ENCODE measurements at places on chromosomes 4 and X. TPM values are rescaled to one million over a fixed set of nuclear protein-coding genes. Genes with fewer than 3 reads are reported as not detected.

DNA sequence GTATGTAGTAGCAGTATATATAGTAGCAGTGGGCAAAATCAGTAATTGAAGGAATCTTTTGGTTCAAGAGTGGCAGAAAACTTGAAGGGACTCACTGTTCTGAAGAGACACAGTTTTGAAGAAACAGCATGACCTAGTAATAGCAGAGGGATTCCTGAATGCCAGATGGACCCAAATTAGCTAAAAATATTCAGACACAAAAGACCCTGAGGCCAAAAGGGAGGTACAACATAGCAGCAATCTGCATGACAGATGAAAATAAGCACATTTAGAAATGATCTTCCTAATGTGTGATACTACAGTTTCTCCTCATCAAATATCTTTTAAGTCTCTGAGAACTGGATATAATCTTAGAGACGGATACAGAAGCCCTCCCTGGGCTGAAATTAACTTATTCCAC lies 536.6 kb downstream of the PPARGC1A start:
- DNase-seq, result no peak

GRCh38 chrX:43976205-43976604 lies 3.0 kb upstream of the NDP start:
- DNase-seq, result no peak

- DNase-seq, result no peak
Observed at GRCh38 chr4:70670332-70671014, 4.2 kb upstream of the JCHAIN start.

- DNase-seq, result no peak
Observed at GRCh38 chrX:39440799-39441284, 639.6 kb downstream of the MID1IP1 start.

- DNase-seq, result no peak
Observed at GRCh38 chrX:97322401-97322800, 438.7 kb downstream of the RPA4 start.

DNA sequence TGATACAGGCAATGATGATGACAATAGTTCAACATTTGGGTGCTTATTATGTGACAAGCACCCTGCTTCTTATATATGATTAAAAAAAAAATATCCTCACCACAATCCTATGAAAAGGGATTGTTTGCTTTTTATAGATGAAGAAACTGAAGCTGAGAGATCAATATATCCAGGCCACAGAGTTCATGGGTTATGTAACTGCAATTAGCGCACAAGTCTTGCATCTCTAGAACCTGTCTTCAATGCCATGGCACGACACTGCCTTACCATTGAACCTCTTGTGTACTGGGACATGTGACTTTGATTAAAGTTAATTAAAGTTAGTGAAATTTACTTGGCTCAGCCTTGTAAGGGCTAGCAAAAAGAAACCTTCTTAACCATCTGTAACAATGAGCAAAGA lies 599.7 kb downstream of the ADGRL3 start:
- no peak for DNase-seq

DNA sequence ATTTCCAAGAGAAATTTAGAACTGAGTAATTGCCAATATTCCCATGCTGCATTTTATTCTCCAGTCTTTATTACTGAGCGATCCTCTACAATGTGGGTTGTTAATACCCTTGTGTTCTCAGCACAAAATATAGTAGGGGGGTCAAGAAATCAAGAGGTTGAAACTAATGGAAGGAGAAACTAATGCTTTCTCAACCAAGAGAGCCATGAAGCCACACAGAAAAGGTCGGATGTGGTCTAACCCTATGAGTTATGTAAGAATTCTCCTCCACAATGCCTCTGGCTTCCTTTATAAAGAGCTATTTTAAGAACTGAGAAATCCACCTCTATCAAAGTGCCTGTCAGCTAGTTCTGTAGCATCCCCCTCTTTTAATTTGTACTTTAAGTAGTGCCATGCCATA lies 268.5 kb downstream of the CHIC1 start:
- DNase-seq, result no peak

DNA sequence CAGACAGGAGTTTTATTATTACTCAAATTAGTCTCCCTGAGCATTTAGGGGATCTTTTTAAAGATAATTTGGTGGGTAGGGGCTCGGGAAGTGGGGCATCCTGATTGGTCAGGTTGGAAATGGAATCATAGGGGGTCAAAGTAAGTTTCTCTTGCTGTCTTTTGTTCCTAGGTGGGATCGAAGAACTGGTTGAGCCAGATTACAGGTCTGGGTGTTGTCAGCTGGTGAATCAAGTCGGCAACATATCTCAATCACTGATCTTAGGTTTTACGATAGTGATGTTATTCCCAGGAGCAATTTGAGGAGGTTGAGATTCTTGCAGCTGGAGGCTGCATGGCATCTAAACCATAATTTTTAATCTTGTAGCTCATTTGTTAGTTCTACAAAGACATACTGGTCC lies 629.5 kb upstream of the AMOT start:
- DNase-seq, result no peak

- no peak for DNase-seq
Observed at GRCh38 chr4:125070861-125071260, 243.9 kb upstream of the FAT4 start.

DNA sequence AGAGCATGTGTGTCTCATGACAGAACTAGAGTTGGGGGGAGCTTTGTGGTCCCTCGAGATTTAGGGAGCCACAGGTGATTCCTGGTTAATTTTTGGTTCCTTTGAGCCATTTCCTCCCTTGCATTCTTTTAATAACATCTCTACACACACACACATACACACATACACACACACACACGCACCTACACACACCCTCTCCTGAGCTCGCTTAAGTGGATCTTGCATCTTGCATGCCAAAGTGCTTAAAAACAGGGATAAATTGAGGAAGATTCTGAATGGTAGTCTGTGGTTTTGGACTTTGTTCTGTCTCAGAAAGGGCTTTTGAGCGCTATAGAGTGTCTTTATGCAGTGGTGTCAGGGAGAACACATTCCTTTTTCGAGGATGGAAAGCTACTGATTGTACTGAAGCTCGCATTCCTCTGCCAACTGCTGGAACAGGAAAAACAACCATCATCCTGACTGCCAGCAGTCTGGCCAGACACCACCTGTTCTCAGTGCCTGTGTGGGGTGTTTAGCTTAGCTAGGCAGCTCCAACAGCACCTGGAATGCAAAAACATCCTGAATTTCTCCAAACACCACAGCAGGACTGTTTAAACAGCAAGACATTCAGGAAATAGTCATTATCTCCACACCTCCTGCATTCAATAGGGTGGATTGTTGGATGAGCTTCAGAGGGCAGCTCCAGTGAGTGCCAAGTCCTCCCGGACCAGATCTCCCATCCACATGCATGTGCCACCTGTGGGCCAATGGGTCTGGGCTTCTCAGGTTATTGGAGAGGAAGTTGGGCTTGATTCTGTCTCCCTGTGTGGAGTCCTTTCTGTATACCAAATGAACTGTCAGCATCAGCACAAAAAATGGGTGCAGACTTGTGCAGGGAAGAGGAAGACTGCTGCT lies 21.9 kb upstream of the IGFBP7 start:
- no peak for DNase-seq

- DNase-seq, result no peak
Observed at GRCh38 chrX:88612870-88613329, 134.1 kb upstream of the CPXCR1 start.

- DNase-seq, result no peak
Observed at GRCh38 chr4:14184767-14185166, 557.2 kb upstream of the BOD1L1 start.

- no peak for DNase-seq
Observed at GRCh38 chr4:71994559-71994958, 37.2 kb upstream of the NPFFR2 start.

DNA sequence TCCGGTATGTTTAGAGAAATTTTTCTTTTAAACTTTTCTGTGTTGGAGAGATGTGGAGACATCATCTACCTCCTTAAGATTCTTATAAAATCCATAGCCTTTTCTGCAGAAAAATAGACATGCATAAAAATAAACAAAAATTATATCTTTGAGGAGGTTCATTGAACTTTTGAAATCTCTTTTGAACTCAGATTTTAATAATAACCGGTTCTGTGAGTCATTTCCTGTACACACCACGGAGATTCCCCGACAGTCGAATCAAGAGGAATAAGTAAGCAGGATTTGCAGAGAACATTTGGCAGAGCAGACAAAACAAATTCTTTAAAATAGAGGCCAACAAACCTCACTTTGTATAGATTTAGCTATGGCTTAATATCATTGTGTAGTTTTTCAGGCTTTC lies 918.7 kb upstream of the POU3F4 start:
- DNase-seq, result no peak

DNA sequence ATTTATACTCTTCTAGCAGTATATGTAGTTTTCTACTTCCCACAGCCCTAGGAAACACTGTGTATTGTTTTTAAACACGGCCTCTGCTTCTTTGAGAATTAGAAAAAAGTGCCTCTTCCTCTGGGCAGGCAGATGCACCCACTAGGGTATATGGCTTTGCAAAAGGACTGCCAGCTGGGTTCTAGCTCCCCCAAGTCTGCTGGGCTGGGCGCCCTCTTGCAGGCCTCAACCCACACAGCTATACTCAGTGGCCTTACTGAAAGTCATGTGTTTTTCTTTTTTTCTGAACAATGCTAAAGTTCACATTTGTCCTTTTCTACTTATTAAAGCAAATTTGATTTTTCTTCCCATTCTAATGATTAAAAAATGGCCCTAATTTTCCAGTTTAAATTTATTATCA lies 35.5 kb upstream of the BMPR1B start:
- DNase-seq, result no peak

- no peak for DNase-seq
Observed at GRCh38 chr4:11592276-11592675, 163.6 kb upstream of the HS3ST1 start.

- DNase-seq, result no peak
Observed at GRCh38 chr4:7244331-7244665, 52.0 kb downstream of the SORCS2 start.

GRCh38 chr4:37528166-37528885 lies 157.8 kb downstream of the RELL1 start:
- DNase-seq, result no peak

DNA sequence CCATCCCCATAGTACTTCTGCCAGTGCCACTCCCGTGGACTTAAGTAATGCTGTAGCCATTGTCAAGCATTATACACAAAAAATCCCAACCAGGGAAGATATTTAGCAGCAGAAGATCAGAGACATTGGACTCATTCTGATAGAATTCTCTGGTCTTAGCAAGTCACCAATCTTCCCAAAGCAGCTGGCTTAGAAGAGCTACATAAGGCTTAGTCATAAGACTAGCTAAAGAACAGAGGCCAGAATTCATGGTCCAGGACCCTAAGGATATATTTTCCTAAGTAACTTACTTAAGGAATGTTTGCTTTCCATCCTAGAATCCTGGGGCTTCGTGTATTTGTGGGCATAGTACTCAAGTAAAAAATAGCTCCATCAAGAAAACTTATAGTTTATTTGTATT lies 100.3 kb upstream of the SLIT2 start:
- DNase-seq, result no peak

GRCh38 chr4:56959100-56959499 lies 18.3 kb downstream of the NOA1 start:
- no peak for DNase-seq

DNA sequence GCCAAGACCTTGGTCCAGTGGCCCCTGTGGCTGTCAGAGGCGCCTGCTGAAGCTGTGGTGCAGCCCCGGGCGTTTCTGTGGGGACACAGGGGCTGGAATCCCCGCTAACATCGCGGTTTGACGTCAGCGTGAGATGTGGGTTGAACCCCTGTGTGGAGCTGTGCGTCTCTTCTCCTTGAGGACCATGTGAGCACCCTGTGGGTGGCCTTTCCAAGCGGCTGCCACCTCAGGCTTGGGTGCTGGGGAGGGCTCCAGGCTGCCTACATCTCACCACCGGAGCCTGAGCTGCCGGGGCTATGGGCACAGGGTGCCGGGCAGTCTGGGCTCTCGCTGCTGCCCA lies 27.7 kb downstream of the UVSSA start:
- no peak for DNase-seq

- no peak for DNase-seq
Observed at GRCh38 chr4:82360298-82361177, 13.3 kb downstream of the HNRNPD start.

DNA sequence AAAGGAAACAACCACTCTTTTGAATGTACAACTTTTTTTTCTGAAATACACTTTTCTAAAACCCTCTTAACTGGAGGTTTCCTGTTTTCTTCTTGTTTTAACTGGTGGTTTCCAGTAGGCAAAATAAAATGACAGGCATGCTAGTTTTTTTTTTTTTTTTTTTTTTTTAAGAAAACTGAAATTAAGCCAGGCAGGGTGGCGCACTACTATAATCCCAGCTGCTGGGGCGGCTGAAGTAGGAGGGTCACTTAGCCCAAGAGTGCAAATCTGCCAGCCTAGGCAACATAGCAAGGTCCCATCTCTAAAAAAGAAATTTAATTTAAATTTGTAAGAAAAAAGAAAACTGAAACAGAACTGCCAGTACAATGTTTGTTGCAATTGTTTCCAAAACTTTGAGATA lies 44.0 kb downstream of the TMEM144 start:
- no peak for DNase-seq

DNA sequence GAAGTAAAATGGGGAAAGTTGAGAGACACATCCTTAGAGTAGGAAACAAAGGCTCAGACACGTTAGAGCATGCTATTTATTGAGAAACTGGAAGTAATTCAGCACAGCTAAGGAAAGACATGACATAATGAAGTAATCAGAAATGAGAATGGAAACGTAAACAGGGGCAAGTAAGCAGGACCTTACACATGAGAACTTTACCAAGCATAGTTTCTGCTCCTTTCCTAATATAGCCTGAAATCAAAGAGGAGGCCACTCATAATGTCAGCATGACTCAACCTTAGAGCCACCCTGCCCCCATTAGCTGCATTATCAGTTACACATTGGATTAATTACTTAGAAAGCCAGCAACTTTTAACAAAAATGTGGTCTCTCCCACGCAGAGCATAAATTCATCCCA lies 558.3 kb upstream of the GRIA3 start:
- no peak for DNase-seq

- no peak for DNase-seq
Observed at GRCh38 chr4:94202769-94203168, 4.9 kb upstream of the SMARCAD1 start.

- DNase-seq, result no peak
Observed at GRCh38 chrX:41288641-41289040, 45.3 kb upstream of the DDX3X start.

Gene STATH
- not detected for polyA plus RNA-seq

Gene FREM3
- 0.13 TPM for polyA plus RNA-seq

Gene ARHGEF9
- 32.2 TPM for polyA plus RNA-seq

Gene UGT2A3
- not detected for polyA plus RNA-seq

Gene GPC4
- 18.3 TPM for polyA plus RNA-seq

Gene ADRA2C
- polyA plus RNA-seq, result 5.8 TPM

Gene HSFX1
- polyA plus RNA-seq, result 1.5 TPM

Gene TEX13A
- not detected for polyA plus RNA-seq

Gene CYP4V2
- 17.9 TPM for polyA plus RNA-seq

Gene PPP4R3C
- polyA plus RNA-seq, result not detected

Gene CACNA1F
- 0.10 TPM for polyA plus RNA-seq

Gene MAGEE1
- 4.8 TPM for polyA plus RNA-seq

Measured in urinary bladder (tissue), 4 donors.